ENCODE measurements at places on chromosomes 1 and 21.

DNA sequence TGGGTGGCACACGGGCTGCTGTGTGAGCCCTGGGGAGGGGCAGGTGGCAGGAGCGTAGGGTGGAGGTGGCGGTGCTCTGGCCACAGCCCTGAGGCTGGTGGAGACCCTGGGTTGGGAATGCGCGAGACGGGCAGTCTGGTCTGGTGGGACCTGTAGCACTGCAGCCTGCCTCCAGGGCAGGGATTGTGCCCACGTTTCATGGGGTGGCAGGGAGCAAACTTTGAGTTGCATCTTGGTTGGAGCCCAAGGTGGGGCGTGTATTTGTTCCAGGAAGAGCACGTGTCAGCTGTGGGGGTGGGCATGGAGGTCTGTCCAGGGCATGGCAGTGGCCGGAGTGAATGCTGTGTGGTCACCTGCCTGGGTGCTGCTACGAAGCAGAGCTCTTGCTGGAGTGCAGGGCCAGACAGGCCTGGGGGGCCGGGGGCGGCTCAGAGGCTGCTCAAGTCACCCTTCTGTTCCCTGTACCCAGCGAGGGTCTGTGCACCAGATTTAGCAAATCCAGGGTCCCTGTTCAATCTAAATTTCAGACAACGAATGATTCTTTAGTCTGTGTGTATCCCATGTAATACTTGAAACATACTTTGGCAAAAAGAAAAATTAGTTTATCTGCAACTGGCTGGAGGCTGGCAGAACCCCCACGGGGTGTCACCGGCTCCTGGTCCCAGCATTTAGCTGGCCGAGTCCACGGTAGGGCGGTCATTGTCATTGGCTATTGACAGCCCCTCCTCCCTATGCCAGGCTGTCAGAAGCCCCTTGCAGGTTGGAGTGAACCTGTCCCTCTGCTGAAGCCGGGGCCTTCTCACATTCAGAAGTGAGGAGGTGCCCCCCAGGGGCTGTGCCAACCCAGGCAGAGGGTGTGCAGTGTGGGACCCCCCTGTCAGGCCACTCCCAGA, 27.3 kb downstream of the KRTAP10-1 start:
- DNase-seq, result no peak

DNA sequence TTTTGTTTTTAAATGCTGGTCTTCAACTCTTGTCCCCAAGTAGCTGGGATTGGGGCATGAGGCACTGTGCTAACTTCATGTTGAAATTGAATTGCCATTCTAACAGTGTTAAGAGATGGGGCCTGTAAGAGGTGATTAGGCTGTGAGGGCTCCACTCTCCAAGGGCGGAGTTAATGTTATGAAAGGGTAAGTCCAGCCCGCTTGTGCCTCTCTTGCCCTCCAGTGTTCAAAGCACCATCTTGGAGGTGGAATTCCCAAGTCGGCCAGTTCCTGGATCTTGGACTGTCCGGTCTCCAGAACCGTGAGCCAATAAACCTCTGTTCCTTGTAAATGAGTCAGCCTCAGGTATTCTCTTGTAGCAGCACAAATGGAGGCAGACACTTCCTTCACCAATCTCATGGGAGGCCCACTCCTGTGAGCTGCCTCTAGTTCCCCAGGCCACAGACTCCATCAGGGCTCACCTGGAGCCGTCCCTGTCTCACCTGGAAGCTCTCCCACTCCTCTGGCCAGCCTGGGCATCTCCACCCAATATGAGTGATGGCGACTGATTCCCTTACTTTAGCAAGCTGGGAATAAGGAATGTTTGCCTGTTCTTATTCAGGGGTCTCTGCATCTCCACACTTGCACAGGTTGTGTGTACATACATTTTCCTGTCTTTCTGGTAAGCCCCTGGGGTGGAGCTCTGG, 15.5 kb downstream of the IBA57 start:
- DNase-seq, result no peak

DNA sequence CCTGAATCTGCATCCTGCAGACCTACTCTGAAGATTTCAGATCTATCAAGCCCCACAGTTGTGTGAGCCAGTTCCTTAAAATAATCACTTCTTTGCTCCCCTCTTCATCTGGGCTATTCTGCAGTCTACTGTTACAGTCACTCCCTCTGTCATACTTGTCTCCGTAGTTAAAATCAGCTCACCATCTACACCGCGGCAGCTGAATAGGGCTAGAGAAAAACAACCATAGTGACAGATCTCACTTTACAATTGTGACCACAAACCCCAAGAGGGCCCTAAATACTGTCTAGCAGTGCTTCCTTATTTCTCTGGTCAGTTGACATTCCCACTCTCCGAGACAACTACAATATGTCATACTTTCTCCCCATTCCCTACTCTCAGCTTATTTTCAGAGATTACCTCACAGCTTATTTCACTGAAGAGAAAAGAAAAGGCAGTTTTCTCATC, 12.9 kb downstream of the DESI2 start:
- no peak for DNase-seq

GRCh38 chr1:200619894-200620272, 668 bp downstream of the KIF14 start:
- DNase-seq, result no peak

All from activated T-cell treated with anti-CD3 and anti-CD28 coated beads, Interleukin-2, amount 50 U/mL, for 1 hour (primary cell).